ENCODE measurements at places on chromosomes 13 and 19.

- no peak for DNase-seq
Measured at GRCh38 chr13:50550151-50550550, 293.3 kb downstream of the DLEU7 start.

GRCh38 chr19:40641281-40641680 is 40.1 kb downstream of the LTBP4 start:
- DNase-seq = no peak

- DNase-seq = no peak
Measured at GRCh38 chr19:29967623-29968022, 25.6 kb downstream of the URI1 start.

DNA sequence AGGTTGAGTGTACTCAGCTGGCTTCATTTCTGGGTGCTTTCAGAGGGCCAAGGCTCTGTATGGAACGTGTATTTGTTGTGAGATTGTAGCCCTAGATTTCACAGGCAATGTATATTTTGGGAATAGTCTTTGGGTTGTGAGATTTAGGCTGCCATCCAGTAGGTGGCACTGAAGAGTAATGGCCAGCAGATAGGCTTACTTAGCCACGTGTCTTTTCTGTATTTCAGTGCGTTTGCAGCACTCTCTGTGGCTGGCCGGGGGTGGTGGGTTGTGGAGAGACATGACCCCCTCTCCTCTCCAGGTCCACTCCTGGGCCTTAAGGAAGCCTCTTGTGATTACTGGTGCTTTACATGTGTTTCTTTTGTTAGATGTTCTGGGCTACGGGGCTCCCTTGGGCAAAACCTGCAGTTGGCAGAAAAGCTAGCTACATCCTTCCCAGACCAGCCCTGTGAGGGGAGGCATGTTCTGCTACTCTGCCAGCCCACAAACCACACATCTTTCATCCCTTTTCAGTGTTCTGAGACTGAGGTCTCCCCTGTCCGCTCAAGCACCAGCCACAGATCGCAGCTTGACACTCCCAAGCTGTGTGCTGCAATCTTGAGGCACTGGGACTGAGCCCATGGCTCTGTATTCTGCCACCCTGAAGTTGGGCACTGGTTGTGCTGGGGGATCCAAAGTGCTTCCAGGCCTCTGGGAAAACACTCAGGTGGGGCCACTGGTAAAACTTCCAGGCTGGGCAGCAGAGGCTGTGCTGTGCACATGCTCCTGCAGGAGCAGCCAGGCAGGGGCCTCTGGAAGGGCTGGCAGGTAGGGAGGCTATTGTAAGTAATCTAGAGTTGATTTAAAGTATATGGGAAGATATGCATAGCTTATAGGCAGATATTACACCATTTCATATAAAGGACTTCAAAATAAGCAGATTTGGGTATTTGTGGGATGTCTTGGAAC is 1096.8 kb upstream of the PCDH20 start:
- no peak for DNase-seq

DNA sequence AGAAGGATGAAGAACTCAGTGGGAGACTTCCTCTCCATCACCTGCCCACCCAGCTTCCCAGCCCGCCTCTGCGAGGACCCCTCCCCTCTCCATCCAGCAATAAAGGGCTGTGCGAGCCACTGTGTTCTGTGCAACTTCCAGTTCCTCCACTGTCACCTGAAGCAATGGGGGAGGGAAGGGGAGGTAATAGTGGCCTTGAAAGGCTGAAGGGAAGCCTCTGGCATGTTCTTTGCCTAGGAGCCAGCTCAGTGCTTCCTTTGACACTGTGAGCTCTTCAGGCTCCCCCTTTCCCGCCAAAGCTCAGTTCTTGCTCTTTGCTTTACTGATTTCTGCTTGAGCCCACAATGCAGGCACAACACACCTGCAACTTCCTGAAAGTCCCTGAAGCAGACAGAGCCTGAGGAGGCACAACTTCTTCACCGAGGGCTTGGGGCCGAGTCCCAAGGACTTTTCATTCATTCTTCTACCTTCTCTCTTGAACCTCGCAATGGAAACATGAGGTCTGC is 73.2 kb upstream of the DOCK9 start:
- no peak for DNase-seq

GRCh38 chr19:18000480-18000914 is 7.5 kb upstream of the ARRDC2 start:
- DNase-seq = no peak

DNA sequence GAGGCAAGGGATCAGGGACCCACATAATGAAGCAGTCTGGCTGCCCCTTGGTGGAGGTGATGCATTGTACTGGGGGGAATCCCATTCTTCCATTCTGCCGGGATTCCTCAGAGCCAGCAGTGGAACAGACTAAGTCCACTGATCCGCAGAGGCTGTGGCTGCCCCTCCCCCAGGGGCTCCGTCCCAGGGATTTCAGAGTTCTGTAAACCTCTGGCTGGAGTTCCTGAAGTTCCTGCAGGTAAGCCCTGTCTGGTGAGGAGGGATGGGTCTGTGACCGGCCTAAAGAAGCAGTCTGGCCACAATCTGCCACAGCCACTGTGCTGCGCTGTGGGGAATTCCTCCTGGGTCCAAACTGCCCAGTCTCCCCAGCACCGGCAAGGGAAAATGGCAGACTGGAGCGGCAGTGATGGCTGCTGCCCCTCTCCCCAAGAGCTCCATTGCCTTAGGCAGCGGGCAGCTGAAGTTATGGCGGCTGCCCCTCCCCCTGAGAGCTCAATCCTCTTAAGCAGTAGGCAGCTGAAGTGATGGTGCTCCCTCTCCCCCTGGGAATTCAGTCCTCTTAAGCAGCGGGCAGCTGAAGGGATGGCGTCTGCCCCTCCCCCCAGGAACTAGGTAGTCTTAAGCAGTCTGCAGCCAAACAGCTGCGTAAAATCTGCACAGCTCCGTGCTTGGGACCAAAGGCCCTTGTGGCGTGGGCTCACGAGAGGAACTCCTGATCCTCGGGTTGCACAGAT is 155.7 kb downstream of the PCDH17 start:
- DNase-seq = no peak

DNA sequence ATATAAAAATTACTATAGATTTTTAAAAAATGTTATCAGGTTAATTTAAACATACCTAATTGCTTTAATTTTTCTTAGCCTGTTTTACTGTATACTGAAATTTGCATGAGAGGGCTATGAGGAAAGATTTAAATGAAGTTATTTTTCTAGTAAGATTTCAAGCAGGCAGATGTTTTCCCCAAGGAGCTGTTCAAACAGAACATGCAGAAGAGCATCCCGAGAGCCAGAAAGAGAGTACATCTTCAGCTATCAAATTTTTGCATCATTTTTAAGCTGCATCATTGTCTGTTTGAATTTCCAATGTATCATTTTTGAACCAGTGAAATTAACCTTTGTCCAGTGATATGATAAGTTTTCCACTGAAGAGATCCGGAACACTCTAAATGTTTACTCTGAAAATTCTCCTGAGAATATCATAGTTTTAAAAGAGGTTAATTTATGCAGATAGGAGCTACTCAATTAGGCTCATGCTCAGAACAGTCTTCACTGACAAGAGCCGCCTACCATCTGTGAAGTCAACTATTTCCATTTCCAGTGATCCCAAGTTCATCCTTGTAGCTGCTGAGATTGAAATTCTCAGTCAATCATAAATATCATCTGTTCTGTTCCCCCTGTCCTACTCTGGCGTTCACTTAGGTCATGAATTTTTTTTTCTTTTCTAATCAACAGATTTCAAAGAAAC is 467.7 kb upstream of the NBEA start:
- no peak for DNase-seq

GRCh38 chr19:46661735-46662592 is 982 bp upstream of the DACT3 start:
- DNase-seq = peak; percentile 76

DNA sequence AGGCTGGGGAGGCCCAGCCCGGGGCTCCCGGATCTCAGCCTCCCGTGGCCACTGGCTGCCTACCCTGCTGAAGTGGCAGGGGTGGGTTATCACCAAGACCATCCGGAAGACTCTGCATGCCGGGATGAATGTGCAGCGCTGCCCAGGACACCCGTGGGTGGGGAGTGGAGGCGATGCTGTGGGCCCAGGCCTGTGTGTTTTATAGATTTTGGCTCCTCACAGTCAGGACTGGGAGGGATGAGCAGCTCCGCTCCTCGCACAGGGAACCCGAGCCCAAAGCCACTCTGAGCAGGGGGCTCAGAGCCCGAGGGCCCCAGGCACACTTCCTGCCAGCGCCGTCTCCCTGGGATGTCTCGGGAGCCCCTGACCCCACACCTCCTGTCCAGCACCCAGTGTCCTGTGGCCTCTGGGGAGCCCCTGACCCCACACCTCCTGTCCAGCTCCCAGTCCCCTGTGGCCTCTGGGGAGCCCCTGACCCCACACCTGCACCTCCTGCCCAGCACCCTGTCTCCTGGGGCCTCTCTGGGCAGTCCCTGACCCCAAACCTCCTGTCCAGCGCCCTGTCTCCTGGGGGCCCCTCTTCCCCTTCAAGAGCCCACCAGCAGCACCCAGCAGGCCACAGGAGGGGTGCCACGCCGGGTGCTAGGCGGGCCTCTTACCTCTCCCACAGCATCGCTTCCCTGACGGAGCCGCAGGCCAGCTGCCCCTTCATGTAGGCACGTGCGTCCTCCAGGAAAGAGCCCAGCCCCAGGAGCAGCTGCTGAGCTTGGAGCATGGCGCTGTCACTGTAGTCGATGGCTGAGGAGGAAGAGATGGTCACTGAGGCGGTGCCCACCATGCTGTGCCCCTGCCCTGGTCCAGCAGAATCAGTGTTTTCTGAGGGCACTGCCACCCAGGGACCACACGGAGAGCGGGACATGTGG is 31.4 kb downstream of the NAXD start:
- no peak for DNase-seq

- DNase-seq = no peak
Measured at GRCh38 chr19:28744014-28744413, 468.9 kb downstream of the UQCRFS1 start.

- DNase-seq = no peak
Measured at GRCh38 chr13:39037410-39037879, 444 bp downstream of the PROSER1 start.

DNA sequence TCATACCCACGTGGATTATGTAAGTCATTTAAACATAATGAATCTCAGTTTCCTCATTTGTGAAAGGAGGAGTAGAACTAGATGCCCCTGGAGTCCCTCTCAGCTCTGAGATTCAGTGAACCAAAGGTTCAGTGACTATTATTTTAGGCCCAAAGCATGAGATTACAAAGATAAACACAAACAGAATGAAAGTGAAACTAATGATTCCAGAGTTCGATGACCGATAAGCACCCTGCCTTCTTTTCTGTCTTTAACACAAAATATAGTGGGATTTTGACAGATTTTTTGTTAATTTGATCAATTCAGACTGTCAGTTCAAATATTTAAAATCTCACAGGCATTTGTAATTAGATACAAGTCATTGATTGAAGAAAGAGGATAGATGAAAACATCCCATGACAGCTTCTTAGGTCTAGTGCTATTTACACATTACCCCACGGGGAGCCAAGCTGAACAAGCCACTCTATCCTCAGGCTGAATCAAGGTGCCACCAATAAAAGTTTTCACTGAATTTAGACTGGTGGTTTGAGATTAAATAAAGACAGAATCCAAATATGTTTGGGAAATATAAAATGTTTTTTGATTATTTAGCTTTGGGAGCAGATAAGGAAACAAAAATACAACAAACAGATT is 64.6 kb upstream of the RAP2A start:
- no peak for DNase-seq

DNA sequence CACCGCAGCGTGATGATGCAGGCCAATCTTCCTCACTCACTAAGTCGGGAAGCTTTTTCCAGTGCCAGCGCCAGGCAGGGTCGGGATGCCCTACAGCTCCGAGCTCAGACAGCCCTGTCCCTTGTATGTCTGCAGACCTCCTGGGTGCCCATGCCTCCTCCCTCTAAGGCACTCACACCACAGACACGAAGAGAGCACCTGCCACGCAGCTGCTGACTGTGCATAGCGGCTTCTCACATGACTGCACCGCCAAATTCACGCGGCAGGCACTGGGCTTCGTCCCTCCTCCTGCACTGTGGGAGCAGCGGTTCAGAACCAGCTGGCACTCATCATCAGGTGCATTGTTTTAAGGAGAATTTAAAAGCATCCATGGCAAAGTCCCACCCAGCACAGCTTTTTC is 88.1 kb downstream of the SLC7A1 start:
- no peak for DNase-seq

DNA sequence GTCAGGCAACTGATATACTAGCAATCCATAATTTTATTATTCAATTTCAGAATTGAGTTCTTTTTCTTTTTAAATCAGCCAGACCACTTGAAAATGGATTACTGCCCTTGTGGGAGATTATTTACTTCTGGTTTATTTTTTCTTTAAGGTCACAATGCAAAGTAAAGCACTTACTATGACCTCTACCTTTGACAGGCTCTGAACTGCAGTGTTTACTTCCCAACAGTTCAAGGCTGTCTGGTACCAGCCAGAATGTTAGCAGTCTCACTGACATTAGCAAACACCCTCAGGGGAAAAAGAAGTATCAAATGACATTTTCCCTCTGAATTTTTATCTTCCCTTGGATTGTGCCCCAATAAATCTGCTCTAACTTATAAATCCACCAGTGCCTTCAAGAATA is 57.5 kb downstream of the RAP2A start:
- DNase-seq = no peak

DNA sequence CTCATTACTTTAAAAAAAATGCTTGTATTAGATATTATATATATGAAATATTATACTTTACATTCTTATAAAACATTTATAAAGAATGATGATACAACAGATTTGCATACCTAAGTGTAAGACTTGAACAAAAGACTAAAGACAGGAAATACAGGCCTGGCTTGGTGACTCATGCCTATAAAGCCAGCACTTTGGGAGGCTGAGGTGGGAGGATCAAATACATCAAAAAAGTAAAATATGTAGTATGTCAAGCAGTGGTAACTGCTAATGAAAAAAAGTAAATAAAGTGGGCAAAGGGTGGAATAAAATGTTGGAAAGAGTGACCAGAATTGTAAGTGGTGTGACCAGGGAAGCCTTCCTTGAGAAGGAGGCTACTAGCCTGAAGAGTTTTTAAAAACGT is 133.7 kb downstream of the GGACT start:
- no peak for DNase-seq

DNA sequence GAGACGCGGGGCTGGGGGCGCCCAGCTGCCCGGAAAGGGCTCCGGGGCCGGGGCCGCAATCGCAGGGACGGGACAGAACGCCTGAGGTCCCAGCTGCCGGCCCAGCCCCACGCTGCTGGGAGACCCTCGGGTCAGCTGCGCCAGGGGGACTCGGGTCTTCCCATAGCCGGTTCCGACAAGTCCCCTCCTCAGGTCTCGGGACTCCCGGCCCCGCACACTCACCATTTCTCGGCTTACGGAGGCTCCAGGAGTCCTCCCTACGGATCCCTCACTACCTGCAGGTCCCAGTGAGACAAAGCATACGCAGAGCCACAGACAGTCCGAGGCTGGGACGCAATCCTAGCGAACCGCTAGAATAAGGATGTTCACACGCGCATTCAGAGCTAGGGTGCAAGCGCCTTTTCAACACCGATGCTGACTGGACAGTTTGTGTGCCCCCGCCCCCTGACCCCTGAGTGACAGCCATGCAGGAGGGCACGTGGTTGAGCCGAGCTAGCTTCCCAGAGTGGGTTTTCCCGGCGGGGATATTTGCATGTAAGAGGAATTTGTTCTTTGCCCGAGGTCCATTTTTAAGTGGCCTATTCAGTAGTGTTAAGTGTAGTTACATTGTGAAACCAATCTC is 13.6 kb downstream of the ZNF490 start:
- DNase-seq = no peak
